ENCODE measurements at places on chromosomes 11 and 22.

DNA sequence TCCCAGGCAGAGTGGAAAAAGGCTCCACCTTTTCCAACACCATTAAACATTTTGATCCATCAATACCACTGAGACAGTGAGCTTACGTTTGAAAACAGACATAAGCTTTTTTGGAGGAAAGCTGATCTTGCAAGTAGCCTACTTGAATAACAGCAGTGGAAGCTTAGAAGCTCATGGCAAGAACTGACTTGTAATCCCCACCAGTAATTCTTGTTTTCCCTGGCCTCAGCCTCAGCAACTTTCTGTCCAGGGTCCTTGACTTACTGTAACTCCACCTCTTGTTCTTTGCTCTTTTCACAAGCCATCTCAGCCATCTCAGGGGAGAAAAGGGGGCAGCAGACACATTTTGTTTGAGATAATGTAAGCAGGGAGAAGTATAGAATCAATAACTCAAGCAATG, 12.3 kb upstream of the MPZL2 start:
- DNase-seq, result no peak

- no peak for DNase-seq
Observed at GRCh38 chr22:23752750-23753149, 1.5 kb downstream of the VPREB3 start.

DNA sequence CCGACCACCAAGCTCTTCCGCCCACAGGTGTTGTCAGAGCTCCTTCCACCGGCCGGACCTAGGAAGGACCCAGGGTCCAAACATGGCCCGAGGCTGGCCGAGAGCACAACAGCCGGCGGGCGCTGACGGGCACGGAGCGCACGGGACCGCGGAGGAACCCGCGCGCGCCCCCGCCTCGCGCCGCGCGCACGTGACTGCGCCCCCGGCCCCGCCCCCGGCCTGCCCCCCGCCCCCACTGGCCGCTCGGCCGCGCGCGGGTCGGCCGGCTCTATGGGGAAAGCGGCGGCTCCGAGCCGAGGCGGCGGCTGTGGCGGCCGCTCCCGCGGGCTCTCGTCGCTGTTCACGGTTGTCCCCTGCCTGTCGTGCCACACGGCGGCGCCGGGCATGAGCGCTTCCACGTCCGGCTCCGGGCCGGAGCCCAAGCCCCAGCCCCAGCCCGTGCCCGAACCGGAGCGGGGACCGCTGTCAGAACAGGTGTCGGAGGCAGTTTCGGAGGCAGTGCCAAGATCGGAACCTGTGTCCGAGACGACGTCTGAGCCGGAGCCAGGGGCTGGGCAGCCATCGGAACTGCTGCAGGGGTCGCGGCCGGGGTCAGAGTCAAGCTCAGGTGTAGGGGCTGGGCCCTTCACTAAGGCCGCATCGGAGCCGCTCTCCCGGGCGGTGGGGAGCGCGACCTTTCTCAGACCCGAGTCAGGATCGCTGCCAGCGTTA, at the start of gene OSBP2:
OSBP2 (plus strand) TSS at position 235 of the 711 bp plus-strand sequence; CDS start at position 271, 36 bp downstream.
- DNase-seq, result no peak

DNA sequence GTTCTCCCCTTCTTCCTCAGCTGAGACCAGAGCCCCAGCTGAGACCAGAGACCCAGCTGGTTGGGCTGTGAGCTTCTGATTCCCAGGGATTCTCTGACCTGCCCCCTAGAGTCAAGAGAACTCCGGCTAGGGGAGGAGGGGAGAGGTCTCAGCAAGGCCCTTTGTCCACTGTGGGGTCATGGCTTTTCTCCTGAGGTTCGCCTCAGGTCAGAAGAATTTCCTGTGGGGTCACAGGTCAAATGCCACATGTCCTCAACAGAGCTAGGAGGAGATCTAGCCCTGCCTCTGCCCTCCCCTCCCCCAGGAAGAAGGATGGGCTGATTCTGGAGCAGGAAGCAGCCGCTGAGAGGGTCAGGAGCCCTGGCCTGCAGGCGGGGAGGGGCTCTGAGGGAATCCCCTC, 23.7 kb downstream of the HTR3A start:
- DNase-seq, result peak; percentile 3

DNA sequence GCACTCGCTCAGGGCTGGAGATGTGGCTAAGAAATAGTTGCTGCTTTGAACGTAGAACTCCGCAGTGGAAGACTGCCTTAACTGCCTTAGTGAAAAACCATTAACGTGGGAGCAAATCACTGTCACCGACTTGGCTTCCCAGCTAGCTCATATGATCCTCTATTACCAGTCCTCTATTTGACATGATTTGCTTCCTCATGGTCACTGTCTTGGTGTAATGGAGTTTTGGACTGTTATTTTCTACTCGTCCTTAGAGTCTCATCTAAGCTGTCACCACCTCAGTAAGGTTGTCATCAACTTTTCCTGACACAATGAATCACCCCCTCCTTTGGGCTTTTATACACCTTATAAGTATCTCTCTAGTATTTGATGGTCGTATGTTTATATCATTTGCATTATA, 167.1 kb upstream of the NARS2 start:
- DNase-seq, result no peak

GRCh38 chr11:120324932-120325810, at the start of gene TLCD5:
Gene TLCD5 (plus strand): TSS chr11:120325299. CDS start chr11:120327442, 2,143 bp downstream.
- DNase-seq, result peak; percentile 94

- DNase-seq, result no peak
Observed at GRCh38 chr11:58998480-58999290, 59.4 kb downstream of the GLYATL1 start.

- no peak for DNase-seq
Observed at GRCh38 chr11:70763606-70764005, 365.3 kb downstream of the CTTN start.

GRCh38 chr11:61828629-61829407, 718 bp downstream of the FADS2 start:
- DNase-seq, result peak; percentile 71

DNA sequence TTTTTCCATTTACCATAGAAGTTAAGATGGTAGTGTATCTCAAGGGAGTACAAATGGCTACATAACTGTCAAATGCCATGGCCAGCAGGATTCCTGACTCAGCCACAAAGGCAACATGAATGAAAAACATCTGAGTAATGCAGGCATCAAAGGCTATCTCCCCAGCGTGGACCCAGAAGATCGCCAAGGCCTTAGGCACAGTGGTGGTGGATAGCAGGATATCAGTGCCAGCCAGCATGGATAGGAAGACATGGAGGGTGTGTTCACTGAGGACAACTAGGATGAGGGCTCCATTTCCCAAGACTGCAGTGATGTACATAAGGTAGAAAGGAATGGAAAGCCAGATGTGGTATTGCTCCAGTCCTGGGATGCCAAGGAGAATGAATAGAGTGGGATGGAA, 18.0 kb downstream of the OR52B2 start:
- DNase-seq, result no peak

- peak; percentile 91 for DNase-seq
Observed at GRCh38 chr11:19953909-19954308, 206.4 kb downstream of the DBX1 start.

DNA sequence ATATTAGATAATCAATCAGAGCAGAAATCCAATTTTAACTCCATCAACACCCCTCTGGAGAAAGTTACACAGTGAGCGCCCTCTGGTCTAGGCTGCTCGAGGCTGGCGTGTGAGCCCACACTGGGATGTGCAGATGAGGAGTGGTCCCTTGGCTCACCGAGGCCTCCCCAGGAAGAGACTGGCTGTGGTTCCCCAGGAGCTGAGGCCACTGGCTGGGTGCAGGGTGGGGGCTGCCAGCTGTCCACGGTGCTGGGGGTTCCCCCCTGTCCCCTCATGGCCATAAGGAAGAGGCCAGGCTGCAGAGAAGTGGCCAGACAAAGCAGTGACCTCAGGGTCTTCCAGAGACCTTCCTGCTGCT, 750.7 kb downstream of the BRD1 start:
- no peak for DNase-seq

DNA sequence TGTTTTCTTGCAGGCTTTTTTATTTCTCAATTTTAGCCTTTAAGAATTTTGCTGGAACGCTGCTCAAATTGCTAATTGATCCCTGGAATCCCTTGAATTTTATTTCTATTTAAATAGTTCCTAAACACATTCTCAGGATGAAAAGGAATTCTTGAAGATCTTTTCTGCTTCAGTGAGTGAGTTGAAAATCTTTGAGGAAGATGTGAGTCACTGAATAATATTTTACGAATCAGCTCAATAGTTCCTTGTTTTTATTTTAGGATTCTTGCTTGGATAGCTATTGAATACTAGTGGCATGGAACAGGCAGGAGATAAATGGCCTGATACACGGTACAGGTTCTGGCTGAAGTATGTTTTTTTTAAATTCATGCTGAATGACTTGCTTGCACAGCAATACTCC, 194.6 kb upstream of the CCDC90B start:
- DNase-seq, result peak; percentile 20

Data from mesendoderm (in vitro differentiated cells).